ENCODE measurements at places on chromosomes 11 and 22.

DNA sequence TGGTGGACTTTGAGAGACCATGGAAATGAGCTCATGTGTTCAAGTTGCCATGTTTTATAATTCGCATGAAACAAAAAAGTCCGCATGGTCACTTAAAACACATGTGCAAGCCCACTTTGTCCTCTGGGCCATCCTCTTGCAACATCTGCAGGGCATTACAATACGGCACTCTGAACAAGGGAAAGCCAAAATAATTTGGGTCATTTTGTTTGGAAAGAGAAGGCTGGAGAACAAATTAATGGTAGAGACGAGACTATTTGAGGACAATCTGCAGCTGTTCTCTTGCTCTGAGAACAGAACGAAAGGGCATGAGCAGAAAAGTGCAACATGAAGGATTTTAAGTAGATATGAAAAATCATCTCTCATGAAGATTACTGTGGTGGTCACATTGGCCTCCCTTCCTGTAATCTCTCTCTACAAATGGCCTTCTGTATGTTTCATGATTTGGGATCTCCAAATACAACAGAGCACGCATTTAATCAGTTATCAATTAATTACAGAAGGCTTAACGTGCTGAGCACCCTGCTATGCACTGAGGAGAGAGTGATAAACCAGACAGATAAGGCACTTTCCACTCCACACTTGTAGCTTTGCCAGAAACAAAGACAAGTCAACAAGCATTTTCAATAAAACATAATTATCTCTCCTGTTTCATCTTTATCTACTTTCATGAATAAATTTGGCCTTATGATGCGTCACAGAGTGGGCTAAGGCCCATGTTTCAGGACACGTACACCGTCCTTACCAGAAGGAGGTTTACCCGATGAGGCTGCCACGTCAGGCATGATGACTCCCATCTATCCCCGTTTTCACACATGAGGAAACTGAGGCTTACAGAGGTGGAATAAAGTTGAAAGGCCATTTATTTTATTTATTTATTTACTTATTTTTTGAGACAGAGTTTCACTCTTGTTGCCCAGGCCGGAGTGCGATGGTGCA lies 384.1 kb downstream of the LARGE1 start:
- DNase-seq: no peak

DNA sequence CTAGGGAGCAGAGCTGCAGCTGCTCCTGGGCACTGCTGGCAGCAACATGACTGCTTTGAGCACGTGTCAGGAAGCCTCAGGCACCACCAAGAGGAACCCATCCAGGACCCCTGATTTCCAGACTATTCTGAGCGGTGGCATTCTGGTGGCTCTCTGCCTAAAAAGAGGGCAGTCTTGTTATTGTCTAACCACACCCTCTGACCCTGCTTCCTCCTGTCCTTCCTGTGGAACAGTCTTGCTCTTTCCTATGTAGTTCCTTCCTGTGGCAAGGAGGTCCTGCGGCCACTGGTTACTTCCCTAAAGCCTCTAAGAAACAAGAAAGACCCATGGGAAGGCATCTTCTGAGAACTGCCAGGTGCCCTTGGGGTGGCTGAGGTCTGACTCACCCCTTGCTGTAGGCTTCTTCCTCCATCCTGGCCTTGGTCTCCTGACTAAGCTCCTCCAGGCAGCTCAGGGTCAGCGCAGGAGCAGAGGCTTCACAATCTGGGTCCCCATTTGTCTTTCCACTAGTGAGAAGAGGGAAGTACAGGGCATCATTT lies 13.1 kb upstream of the LYVE1 start:
- DNase-seq: no peak

DNA sequence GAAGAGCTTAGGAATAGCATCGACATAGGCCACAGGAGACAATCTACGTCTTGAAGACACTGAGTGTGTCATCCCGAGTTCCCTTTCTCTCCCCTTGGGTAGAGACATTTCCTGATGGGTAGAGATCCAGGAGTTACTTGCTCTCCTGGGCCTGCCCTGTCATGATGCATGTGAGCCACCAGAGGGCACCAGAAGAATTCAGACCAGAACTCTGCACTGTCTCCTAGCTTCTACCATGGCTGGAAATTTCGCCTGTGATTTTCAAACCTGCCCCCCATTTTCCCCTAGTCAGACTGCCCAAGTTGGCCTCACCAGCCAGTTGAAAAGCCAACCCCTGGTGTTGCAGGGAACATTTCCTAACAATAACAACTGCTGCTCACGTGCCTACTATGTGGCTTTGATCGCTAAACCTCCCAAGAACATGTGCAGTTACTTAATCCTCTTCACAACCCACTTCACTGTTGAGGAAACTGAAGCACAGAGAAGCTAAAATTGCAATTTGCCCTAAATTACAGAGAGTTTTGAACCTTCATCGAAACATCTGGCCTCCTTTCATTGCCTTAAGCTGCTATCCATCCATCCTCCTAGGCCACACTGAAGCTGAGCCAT lies 47.2 kb downstream of the C11orf58 start:
- DNase-seq: peak; percentile 66

GRCh38 chr22:30890686-30891442 lies 77.7 kb downstream of the MORC2 start:
- DNase-seq: no peak

- no peak for DNase-seq
Measured at GRCh38 chr22:39646398-39647063, 76.0 kb downstream of the CACNA1I start.

DNA sequence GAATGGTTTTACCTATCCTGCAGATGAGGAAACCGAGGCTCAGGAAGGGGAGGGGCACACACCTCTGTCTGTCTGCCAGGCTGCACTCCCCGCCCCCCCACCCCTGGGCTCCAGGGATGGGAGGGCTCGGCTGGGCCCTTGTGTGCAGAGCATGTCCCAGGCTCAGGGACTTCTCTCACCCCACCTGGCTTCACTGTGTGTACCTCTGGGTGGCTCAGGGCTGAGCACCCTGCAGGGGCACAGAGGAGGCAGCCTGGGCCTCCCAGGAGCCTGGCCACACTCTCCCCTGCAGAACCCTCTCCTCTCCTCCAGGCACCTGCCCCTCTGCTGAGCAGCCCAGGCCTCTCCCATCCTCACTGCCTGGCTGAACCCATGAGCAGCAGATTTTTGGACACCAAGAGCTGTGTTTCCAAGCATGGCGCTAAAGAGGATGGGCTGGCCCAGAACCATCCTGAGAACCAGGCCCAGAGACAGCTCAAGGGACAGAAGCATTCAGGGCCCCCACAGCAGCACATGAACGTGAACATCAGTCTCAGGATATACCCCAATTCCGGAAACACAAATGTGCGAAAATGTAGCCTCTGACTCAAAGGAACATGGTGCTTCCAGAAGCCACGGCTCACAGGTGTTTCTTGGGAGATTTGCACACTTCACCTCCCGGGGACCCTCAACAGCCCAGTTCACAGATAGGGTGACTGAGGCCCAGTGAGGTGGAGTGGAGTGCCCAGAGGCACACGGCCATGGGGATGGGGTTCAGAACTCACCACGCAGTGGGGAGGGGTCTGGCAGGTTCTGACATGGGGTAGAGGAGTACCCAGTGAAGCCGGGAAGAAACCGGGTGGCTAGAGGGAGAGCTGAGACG lies 10.5 kb downstream of the EMID1 start:
- DNase-seq: no peak
